ENCODE measurements at places on chromosomes 7 and 10.

- no peak for DNase-seq
Measured at GRCh38 chr10:72077275-72077990, 10.9 kb downstream of the SPOCK2 start.

DNA sequence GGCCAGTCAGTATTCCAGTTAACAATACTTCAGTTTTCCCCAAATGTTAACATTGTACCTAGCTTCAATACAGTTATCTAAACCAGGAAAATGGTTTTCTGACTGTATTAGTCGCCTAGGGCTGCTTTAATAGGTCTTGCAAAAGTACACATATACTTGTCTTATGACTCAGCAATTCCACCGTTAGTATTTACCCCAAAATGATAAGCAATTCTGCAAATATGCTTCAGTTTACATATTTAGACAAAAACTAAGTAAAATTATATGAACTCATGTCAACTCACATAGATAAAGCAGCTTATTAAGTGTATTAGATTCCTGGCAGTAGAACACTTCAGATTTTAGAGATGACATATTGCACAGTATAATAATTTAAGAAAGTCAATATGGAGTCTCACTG lies 363.3 kb downstream of the ARL4A start:
- DNase-seq = no peak

DNA sequence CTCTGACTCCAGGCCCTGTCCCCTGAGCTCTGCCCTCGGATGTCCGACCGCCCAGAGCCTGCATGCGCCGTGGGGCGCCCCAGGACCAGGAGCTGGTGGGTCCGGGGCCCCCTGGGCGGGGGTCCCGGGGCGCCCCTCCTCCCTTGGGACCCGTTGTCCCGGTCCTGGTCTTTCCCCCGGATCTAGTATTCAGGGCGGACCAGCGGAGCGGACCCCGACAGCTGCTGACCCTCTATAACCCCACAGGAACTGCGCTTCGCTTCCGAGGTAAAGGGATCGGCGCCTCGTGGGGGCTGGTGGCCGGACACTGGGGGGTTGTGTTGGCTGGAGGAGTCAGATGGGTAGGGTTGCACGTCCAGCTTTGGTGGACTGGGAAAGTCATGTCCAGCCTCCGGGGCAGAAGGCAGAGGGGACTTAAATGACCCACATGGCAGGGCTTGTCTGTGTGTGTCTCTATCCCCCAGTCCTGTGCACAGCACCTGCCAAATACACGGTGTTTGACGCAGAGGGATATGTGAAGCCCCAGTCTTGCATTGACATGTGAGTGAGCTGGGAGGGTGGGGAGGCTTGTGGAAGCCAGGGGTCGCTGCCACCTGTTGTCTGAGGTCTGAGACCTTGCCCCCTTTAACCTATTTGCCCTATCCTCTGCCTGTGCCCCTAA lies 520 bp downstream of the MOSPD3 start:
- no peak for DNase-seq

GRCh38 chr7:2785071-2785500 lies 59.0 kb downstream of the GNA12 start:
- no peak for DNase-seq

DNA sequence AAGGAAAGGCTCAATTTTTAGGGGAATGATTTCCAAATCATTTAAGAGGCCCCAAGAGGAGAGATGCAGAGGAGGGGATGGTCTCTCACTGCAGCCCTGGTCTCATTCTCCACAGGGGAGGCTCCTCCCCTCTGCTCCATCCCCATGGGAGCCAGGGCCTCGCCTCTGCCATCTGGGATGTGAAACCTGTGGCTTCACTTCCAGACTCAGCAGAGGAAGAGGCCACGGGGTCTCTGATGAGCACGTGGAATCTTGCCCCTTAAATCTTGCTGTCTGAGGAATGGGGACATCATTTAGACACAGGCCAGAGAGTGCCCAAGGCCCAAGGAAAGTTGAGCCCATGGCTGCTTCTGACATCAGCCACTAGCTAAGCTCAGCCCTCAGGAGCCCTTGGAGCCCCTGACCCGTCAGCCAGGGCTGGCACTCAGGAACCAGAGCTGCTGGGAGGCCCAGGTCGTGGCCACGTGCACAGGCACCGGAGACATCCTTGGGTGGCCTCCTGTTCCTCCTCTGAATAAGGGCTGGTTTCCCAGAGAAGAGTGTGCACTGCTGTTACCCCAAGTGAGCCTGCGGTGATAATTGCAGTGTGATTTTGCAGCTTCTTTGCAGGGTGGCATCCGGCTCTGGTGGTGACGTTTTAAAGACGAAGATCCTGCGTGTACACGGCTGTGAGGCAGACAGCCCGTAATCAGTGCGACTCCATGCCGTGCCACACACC lies 50.5 kb downstream of the VIPR2 start:
- peak; percentile 23 for DNase-seq

- DNase-seq = no peak
Measured at GRCh38 chr7:140144821-140145220, 32.0 kb downstream of the KDM7A start.

GRCh38 chr7:57404343-57404966 lies 45.5 kb upstream of the ZNF716 start:
- DNase-seq = no peak

DNA sequence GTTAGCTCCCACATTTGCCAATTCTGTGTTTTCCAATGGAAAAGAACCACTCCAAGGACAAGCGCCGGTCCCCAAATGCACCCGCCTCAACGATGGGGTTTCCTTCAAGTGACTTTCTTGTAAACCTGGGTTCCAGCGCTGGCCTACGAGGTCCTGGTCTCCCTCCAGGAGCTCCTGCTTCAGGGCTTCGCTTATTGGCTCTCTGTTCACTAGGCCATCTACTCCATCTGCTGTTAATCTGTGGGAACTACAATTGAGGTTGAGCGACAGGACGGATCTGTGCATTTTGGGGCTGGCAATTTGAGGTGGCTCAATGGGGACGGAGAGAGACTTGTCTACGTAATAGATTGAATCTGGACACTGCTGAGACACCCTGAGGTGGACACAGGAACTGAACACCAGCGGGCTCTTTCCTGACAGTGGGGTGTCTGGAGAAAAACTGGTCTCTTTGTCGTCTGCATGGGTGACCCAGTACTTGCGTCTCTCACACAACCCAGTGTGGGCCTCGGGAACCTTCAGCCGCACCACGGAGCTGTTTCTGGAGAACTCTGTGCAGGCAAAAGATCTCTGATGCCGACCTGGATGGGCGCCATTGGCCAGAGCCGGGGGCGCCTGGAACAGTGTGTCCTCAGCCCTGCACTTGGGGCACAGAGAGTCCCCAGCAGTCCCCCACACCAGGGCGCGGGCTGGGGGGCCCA lies 115.9 kb upstream of the ADAM12 start:
- DNase-seq = peak; percentile 45

DNA sequence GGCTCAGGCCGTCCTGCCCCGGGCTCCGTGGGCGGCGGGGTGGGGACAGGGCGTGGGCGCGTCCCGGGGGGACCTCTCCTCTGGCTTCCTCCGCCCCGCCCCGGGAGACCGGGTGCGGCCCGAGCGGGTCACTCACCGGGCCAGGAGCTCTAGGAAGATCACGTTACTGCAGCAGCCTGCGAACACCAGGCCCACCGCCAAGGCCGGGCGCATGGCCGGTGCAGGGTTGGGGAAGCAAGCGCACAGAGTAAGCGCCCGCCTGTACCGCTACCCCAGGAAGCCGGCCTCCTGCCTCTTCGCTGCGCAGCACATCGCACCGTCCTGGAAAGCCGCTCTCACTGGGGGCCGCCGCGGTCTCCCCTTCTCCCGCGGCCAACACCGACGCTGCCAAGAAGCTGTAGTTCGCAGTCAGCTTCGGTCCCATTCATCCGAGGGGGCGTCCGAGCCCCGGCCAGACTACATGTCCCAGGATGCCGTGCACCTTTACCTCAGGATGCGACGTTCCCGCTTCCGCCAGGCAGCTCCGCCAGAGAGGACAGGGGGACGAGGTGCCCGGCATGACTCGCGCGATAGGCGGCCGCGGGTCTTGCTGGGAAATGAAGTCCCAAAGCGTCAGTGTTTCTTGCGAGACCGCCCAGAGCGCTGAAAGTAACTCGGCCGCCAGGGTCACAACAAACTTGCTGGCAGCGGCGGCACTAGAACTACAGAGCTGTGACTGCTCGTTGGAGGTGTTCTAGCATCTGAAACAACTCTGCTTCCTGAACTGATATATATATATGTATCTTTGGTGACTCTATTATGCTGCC lies at the start of gene SLC35B4:
Gene SLC35B4, minus strand, starts transcription at position 392 of the 806 bp plus-strand sequence. Its CDS starts 179 bp downstream, at position 213.
- peak; percentile 98 for DNase-seq

GRCh38 chr10:17227367-17228090 lies 512 bp upstream of the VIM start:
- no peak for DNase-seq

DNA sequence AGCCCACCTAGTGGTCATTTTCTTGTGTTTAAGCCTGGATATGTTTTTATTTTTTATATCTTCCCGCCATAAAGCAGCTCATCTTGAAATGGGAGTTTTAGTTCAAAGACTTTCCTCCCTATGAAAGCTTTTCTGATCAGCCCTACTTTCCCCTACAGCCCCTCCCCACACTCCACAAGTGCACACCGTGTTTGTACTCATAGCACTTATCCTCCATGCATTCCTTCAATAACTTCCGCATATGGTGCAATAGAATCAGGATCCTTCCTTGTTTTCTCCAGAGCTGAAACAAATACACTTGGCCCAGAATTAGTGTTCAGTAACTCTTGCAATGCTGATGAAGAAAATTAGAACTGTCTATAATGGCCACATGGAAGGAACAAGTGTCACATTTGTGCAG lies 235.9 kb downstream of the KCNMA1 start:
- DNase-seq = no peak

DNA sequence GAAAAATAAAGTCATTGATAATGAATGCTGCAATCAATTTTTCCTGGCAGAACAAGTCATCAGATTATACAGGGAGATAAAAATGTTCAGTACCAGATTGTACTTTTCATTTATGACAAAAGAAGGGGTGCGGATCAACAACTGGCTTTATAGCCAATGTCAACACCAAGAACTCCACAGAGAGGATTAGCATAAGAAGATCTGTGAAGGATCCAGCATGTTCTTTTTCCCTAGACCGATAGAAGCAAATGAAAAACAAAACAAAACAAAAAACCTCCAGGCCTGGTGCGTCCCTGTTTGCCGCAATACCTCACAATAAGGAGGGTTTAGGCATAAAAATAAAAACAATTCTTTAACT lies 34.7 kb upstream of the PRKAR2B start:
- no peak for DNase-seq

- no peak for DNase-seq
Measured at GRCh38 chr7:90488220-90488619, 18.8 kb downstream of the PTTG1IP2 start.

DNA sequence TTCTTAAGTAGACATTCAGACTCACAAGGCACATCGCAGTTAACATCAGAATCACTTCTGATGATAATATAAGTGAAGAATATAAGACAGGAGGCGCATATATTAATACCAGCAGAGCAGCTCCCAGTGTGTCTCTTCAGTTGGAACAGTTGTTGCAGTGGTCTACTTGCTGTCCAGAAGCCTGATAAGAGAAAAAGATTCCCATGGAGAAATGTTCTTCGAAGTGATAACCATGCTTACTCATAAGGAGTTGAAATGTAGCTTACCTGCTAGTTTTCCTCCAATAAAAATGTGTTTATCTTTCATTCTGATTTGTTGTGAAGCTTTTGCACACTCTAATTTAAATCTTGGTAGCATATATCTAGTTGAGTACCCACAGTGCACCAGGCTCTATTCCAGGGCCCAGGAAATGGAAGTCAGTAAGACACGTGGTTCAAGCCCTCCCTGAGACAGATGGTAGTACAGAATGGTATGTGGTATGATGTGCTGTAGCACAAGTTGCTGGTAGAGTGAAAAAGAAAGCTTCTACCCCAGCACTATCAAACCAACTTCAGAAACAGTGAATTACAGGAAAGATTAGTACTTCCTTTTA lies 124.0 kb downstream of the MAPK8 start:
- no peak for DNase-seq

- no peak for DNase-seq
Measured at GRCh38 chr7:77426052-77426404, 9.9 kb upstream of the GSAP start.

DNA sequence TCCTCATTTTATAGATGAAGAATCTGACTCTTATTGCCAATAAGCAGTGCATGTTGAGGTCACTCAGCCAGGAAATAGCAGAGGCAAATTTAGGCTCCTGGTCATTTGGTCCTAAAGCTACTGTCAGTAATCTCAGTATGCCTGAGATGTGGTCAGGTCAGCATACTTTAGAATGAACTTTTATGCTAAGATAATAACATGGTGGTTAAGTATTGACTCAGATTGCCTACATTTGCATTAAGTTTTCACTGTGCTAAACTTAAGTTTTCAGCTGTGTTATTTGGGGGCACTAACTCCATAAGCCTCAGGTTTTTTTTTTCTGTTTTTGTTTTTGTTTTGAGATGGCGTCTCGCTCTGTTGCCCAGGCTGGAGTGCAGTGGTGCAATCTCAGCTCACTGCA lies 35.9 kb upstream of the CCSER2 start:
- no peak for DNase-seq

GRCh38 chr7:48976253-48976652 lies 51.9 kb downstream of the CDC14C start:
- no peak for DNase-seq

All from Caco-2 (cell line).